ENCODE measurements at places on chromosomes 12 and 14. TPM values are rescaled to one million over a fixed set of nuclear protein-coding genes. Genes with fewer than 3 reads are reported as not detected.

GRCh38 chr12:53058674-53059433 lies 9.0 kb downstream of the TNS2 start:
- DNase-seq: no peak

DNA sequence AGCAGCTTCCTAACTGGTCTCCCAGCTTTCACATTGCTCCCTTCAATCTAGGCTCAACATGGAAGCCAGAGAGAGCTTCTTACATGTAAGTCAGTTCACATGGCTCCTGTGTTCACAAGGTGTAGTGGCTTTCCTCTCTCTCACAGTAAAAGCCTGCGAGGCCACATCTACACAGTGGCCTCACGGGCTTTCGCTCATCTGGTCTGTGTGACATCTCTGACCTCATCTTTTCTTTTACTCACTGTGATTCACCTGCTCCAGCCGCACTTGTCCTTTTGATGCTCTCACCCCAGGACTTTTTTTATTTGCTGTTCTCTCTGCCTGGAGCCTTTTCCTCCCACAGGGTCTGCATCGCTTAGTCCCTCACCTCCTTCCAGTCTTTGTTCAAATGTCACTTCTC lies 122.1 kb downstream of the SLC5A8 start:
- DNase-seq: no peak

DNA sequence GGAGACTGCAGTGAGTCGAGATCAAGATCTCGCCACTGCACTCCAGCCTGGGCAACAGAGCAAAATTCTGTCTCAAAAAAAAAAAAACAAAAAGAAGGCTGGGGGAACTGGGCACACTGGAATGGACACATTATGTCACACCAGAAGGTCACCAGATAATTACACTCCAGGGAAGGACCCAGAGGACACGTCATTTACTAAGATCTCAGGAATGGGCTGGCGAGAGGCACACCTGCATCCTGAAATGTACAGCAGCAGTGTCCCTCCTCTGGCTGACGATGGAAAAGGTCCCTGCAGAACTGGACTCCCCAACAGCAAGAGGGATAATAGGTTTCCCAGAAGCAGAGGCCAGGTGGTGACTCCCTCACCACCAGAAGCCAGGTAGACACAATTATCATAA lies 243.5 kb downstream of the BCL11B start:
- DNase-seq: no peak

DNA sequence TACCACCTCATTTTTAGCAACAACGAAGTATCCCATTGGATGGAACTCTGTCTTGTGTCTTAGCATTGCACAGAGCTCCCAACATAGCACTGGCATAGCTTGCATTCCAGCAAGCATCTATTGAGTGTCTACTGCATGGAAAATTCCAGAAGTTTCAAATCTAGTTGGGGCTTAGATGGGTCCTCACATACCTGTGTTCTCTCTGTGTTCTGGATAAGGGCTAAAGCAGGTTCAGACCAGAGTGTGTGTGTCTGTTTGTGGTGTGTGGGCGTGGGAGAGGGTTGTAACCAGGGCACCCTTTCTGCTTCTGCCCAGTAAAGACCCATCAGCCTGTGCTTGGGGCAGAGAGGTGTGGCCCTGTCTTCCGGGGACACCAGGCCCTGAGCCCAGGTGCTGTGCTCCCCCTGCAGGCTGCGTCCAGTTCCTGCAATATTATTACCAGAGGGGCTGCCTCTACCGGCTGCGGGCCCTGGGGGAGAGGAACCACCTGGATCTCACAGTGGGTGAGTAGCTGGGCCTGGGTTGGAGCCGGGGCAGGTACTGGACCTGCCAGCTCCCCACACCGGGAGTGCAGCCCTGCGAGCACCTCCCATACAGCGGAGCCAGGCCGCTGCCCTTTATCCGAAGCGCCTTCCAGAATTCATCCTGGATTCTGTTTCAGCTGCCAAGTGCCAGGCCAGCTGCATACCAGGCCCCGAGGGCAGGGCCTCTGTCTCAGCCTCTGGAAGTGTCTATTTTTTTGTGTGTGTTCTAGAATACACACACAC lies 20.3 kb downstream of the RHOF start:
- peak; percentile 84 for DNase-seq

DNA sequence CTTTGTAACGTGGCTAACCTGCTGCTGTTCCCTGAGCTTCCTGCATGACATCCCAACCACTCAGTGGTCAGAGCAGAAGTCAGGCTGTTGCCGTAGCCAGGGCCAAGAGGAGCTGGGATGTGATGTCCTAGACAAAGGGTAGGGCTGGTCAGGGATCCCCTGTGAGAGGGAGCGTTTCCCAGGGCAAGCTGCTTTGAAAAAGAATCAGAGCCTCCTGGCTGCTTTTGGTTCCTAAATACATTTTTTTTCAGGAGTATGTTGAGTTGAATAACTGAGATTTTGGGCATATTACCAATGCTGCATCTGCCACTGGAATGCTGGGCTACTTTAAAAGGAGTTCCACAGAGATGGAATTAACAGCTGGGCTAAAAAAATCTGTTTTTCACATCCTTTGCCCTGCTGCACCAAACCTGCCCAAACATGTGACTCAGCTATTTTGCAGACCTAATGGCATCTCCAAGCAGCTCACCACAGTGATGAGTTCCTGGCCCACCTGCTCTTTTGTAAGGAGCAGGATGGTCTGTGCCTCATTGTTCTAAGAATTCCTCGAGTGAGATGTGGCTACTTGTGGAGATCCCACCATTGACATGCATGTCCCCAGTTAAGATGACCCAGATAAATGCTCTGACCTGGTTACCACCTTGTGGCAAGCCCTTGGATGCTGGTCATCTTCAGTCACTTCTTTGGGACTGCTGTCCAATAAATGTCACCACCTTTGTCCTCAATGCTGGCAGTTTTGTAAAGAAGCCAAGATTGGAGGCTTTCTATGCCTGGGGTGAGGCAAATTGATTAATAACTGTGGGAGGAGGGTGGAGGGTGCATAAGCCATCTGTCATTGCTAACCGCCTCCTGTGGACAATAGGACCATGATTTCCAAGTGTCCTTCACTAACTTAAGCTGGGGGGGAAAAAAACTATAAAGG lies 24.1 kb downstream of the ANKRD13A start:
- DNase-seq: no peak

DNA sequence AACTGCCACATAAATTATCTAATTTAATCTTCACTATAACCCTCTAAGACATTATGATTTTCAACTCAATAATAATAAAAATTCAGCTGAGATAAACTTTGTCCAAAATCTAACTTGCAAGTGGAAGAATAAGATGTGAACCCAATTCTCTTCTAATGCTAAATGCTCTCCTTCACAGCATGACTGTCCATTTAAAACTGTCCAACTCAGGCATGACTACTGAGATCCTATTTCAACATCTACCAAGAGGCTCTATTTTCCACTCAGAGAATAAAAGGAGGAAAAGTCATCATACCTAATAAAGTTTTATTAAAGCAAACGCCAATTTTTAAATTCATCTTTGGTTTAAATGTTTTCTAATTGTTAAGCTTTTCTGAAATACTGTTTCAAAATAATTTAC lies 183.6 kb downstream of the MED13L start:
- DNase-seq: no peak

DNA sequence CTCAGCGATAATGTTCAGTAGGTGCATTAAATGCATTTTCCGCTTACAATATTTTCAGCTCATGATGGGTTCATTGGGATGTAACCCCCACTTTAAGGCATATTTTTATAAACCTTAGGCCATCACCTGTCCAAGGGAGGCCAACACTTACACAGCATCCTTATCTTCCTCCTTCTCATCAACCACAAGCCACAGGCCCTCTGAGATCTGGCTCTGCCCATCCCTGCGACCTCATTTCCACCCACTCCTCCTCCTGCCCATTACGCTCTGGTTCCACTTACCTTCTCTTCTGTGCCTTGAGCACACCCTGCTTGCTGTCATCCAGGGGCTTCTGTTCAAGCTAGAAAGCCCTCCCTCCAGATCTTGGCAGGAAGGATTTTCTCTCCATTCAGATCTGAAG lies 93.2 kb downstream of the EGLN3 start:
- no peak for DNase-seq

DNA sequence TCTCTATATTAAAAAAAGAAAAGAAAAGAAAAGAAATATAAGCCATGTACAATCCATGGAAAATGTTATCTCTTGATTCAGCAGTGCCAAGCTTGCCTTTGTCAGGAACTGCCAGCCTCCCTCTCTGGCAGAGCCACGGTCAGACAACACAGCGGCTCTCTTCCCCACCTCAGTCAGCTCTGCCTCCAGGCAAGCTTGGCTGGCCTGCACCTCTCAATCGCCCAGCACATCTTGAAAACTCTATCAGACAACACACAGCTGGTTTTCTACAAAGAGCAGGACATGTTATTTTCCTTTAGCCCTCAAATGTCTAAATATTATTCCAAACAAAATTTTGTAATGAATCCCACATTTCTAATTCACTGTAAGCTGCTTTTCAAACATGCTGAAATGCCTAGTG lies 20.0 kb upstream of the GCH1 start:
- peak; percentile 13 for DNase-seq

GRCh38 chr14:34297786-34298520 lies 164.1 kb downstream of the SPTSSA start:
- peak; percentile 12 for DNase-seq

- DNase-seq: no peak
These were observed 136.4 kb upstream of the LGR5 start for GRCh38 chr12:71303199-71303598.

- DNase-seq: no peak
These were observed 2.2 kb upstream of the DAAM1 start for GRCh38 chr14:59186306-59186705.

GRCh38 chr14:74085828-74086227 lies 1.1 kb downstream of the LIN52 start:
- DNase-seq: peak; percentile 11

- DNase-seq: no peak
These were observed 377.1 kb upstream of the RGS6 start for GRCh38 chr14:71554959-71555612.

- DNase-seq: no peak
These were observed 338.4 kb downstream of the ADAMTS20 start for GRCh38 chr12:43213608-43214007.

DNA sequence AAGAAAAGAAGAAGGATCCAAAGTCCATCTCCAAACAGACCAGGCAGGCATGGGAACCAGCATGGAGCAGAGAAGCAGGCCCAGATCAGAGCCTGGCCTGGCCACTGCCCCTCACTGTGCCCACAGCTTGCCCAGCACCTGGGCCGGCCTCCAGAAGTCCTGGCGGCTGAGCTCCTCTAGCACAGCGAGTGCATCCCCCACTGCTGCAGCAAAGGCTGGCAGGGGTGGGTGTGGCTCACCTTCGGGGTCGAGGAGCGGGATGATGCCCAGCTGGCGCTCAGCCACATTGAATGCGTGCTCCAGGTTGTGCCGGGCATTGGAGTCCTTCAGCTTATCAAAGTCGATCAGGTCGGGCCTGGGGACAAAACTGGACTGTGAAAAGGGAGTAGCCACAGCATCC lies 78.7 kb downstream of the SPTB start:
- no peak for DNase-seq

- DNase-seq: peak; percentile 89
These were observed 14.8 kb upstream of the EID3 start for GRCh38 chr12:104288635-104289274.

DNA sequence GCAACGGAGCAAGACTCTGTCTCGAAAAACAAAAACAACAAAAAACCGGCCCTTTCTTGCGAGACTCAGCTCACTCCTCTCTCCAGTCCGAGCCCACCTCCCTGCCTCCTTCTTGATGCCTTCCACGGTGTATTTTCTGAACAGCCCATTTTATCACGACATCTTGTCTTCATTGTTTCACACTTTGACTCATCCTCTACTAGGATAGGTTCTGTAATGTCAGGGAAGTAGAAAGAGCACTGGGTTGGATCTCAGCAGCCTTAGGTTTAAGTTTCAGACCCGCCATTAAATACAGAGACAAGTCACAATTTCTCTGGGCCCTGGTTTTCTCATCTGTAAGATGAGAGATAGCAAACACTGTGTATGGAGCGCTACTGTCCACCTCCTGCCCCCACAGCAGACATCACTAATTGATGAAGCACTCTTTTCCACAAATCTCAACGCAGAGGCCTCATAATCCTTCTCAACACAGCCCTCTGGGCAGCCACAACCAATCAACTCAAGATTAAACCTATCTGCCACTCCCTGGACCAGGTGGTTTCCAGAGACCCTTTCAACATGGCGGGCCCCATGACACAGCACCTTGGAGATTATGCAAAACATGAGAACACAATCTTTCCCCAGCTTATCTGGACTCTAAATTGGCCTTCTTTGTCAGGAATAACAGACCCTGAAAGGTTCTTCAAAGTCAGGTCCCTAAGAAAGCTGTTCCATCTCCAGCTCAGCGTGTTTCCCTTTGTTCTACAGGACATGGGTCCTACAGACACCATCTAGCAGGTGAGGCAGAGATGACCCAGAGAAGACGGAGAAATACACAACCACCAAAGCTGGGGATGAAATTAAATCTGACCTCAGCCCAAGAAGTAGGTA lies 35.6 kb downstream of the CCDC88C start:
- no peak for DNase-seq

DNA sequence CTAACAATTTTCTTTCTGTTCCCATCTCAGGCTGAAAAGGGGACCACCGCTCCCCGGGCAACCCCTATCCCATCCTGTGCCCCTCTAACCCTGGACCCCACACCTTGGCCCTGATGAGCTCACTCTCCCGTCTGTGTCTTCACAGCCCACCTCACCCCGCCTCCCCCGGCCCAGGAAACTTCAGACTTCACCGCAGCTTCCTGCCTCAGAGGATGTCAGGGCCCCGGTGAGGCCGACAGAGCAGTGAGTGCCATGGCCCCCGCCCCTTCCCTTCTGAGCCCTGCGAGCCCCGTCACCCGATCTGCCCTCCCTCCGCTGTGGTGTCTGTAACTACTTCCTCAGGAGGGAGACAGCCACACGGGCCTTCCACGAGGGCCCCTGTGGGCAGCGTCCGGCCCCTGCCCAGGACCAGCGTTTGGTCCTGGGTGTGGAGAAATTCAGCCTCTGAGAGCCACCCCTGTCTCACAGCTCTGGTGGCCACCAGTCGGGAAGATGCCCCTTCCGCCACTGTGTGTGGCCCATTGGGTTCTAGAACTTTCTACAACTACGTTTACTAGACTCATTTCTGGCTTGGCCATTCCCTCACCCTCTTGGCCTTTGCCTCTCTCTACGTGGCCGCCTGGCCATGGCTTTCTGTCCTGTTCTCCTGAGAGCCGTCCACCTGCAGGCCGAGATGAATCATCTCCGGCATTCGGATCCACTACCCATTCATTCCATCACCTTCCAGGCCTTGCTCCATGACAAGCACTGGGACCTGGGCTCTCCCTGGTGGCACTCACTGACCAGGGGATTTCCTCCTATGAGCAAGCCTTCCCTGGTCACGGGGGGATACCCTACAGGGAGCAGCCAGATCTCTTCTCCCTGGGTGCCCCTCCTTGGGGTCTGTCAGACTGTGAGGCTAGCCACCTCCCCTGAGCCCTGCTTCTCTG lies 3.4 kb downstream of the RHOF start:
- DNase-seq: no peak

GRCh38 chr12:25101092-25101445 lies 93.9 kb downstream of the DNAI7 start:
- DNase-seq: no peak

GRCh38 chr14:95895720-95896119 lies 19.1 kb downstream of the TUNAR start:
- DNase-seq: peak; percentile 56

GRCh38 chr12:107731366-107731765 lies 29.6 kb downstream of the PRDM4 start:
- no peak for DNase-seq

LRTM2 gene
- total RNA-seq: not detected

NANOG gene
- 1.9 TPM for total RNA-seq

DMAC2L gene
- 10.8 TPM for total RNA-seq

KRT71 gene
- not detected for total RNA-seq

TAS2R7 gene
- total RNA-seq: not detected

NYNRIN gene
- 56.5 TPM for total RNA-seq

PIK3C2G gene
- total RNA-seq: 7.1 TPM

TSHR gene
- 0.08 TPM for total RNA-seq

Measured in hepatocyte (in vitro differentiated cells).